DMS 273 treated with DMSO at 0.1 percent for 48 hours (cell line): ENCODE measurements at places on chromosomes 2 and 18.

DNA sequence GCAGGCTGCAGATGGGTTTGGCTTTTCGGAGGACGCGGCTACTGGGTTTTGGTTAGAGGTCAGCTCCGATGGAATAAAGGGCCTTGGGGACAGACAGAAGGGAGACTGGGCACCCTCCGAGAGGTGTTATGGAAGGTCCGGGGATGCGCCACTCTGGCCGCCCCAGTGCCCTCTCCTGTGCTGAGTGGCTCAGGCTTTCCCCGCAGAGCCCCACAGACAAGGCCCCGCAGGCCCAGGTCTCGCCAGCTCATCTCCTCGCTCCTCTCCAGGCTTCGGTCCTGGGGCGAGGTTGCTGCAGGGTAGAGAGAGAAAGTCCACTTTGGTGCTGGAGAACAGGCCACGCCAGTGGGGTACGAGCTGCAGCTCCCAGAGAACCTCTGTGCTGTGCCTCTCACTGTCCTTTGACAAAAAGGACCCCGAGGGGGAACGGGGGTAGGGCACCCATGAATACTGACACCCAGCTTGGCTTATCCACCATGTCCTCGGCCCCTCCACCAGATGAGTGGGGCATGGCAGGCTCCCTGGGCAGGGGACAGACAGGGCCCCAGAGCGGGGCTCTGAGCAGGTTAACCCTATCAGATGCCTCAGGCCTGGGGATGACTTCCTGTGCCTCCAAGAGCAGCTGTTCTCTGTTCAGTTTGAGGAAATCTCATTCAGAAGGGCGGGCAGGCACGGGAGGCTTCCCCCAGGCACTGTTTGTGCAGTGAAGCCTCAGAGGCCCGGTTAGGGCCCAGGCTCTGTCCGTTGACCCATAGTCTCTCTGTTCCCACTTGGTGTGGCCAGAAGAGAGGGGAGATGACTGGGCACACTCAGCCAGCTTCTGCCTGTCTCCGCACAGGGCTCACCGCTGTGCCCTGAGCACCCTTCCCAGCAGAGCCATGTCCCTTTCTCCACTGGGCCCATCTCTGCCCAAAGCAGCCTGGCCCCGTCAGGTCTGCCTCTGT lies 15.7 kb upstream of the CNNM3 start:
- DNase-seq, result no peak

GRCh38 chr18:35171315-35171987 lies 69.4 kb upstream of the ZNF397 start:
- DNase-seq, result no peak

GRCh38 chr18:64027931-64028695 lies 58.2 kb downstream of the SERPINB8 start:
- no peak for DNase-seq

- no peak for DNase-seq
Observed at GRCh38 chr2:32838949-32839348, 107.8 kb upstream of the LTBP1 start.

GRCh38 chr2:16085073-16085472 lies 144.7 kb downstream of the MYCN start:
- no peak for DNase-seq
